ENCODE measurements at places on chromosomes 1 and 21. TPM values are rescaled to one million over a fixed set of nuclear protein-coding genes. Genes with fewer than 3 reads are reported as not detected.

- peak overlapping the region; percentile 83 for H3K4me3 ChIP-seq
- peak overlapping the region; percentile 68 for H3K27ac ChIP-seq
- H3K36me3 ChIP-seq, result no peaks in the 10 kb centered on the region
Observed at GRCh38 chr1:233281711-233282581, 13.6 kb downstream of the PCNX2 start.

- H3K27me3 ChIP-seq, result peaks cover 51% of the 10 kb centered on the region
- no peak for DNase-seq
- H3K27ac ChIP-seq, result no peak within 1 kb of the TSS
- H3K36me3 ChIP-seq, result no peaks in the 10 kb centered on the region
- H3K4me3 ChIP-seq, result no peak within 1 kb of the TSS
Observed at GRCh38 chr1:156618853-156619581, at the start of gene HAPLN2. Gene HAPLN2 (plus strand): TSS chr1:156619415. CDS start chr1:156623491, 4,076 bp downstream.

DNA sequence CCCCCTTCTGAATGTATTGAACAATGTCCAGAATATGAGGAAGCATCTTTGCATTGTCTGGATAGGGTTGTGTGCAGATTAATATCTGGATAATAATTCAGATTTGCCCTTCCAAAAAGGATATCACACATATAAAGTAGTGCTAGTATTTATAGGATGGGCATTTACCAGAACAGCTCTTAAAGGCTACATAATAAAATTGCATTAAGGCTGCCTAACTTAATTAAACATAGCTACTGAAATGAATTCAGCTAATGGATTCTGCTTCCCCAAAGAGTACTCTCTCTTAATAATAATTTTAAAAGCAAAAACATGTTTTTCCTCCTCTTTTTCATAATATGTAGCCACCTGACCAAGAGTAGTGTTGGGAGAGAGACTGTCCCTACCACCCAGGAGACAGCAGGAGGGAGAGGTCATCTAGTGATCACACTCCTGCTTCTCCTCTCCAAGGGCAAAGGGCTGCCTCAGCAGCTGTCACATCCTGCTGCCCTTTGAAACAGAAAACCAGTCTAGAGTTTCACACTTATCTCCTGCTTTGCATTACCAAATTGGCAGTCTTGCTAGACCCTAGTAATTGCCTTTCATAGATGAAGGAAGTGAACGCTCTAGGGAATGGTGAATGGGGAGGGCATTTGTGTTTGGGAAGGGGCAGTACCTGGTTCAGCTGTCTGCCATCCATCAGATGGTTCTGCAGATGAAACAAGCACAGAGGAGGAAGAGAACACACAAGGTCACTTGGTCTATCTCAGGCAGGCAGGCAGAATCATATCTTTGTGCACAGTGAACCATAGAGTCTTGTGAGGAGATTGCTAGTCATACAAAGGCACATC, 29.3 kb upstream of the DDAH1 start:
- H3K36me3 ChIP-seq, result no peaks in the 10 kb centered on the region
- no peak for DNase-seq
- H3K4me1 ChIP-seq, result no peaks in the 10 kb centered on the region
- no peak overlapping the region for H3K27ac ChIP-seq
- no peak overlapping the region for H3K4me3 ChIP-seq

GRCh38 chr1:172185211-172185610, 235.3 kb upstream of the C1orf105 start:
- H3K27ac ChIP-seq, result no peak overlapping the region
- H3K4me3 ChIP-seq, result no peak overlapping the region
- H3K4me1 ChIP-seq, result peaks cover 35% of the 10 kb centered on the region
- DNase-seq, result no peak

SSU72 gene
- 97.6 TPM for total RNA-seq

LCE2C gene
- not detected for total RNA-seq

GREM2 gene
- 0.57 TPM for total RNA-seq

GRCh38 chr1:199265319-199265718, 626.5 kb downstream of the PTPRC start:
- H3K27me3 ChIP-seq, result no peaks in the 10 kb centered on the region
- H3K36me3 ChIP-seq, result no peaks in the 10 kb centered on the region
- H3K4me3 ChIP-seq, result no peak overlapping the region
- H3K4me1 ChIP-seq, result no peaks in the 10 kb centered on the region
- H3K27ac ChIP-seq, result no peak overlapping the region

DNA sequence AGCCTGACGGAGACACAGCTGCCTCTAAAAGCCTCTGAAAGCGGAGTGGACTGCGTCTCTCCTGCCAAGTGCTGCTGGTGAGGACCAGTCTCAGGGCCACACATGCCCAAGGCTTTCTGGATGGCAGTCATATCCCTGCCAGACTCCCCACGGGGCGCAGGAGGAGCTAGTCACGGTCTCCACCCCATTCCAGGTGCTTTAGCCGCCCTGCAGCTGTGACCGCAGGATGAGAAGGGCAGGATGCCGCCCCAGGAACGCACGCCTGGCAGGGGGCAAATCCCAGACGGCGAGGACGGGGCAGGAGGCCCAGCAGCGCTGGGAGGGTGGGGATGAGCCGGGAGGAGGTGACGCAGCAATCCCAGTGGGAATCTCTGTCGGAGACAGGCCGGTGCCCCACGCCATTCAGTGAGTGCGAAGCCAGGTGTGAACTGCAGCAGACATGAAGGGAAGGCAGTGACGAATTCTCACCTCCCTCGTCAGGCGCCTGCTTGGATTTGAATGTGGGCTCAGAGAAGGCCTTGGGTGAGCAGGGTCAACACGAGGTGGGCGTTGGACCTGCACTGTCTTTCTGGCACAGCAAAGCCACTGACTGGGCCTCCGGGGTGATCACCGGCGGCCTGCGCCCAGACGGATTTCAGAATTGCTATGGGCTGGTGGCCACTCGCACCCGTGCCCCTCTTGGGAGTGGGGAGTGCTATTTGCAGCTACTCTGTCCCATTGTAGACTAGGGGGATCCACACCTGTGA, 38.5 kb upstream of the SLC19A1 start:
- H3K4me3 ChIP-seq, result no peak overlapping the region
- H3K4me1 ChIP-seq, result no peaks in the 10 kb centered on the region

SLAMF9 gene
- total RNA-seq, result not detected
